ENCODE measurements at places on chromosomes 1 and 21.

- DNase-seq = no peak
Observed at GRCh38 chr1:226649780-226650179, 89.3 kb downstream of the ITPKB start.

GRCh38 chr1:200290010-200290685 is 119.7 kb downstream of the ZNF281 start:
- no peak for DNase-seq

DNA sequence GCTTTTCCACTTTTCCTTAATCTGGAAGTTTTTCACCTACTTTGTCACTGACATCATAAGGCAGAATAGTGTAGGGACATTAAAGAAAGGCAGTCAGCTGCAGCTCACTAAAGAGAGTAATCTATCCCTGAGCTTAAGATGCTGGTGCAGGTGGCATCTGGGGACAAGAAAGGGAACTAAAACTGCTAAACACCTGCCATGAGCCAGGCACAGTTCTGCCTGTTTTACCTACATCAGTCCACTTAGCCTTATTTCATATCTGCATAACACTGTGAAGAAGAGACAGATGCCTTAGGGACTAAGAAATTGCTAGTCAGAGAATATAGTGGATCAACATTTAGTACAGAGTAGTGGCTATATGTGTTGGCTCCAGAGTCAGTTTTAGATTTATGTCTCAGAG is 88.1 kb downstream of the GPATCH2 start:
- DNase-seq = no peak

DNA sequence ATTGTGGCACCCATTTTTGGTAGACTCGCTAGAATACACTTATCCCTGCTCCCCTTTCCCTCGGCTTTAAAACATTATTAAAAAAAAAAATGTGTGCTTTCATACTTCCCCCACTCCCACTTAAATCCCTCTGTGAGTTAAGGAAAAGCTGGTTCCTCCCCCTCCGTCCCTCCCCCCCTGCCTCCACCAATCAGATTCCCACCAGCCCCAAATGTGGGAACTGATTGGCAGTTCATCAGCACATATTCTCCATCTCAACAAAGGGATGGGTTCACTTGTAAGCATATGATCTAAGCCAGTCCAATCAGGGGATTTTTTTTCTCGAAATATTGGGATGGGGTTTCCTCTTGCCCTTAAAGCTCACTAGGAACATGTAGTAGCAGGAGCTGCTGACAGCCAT is 10.8 kb upstream of the FYB2 start:
- DNase-seq = no peak

- no peak for DNase-seq
Observed at GRCh38 chr1:199978408-199978940, 49.0 kb upstream of the NR5A2 start.

- no peak for DNase-seq
Observed at GRCh38 chr1:183909672-183910071, 104.8 kb downstream of the RGL1 start.

GRCh38 chr1:242743983-242744780 is 219.7 kb upstream of the PLD5 start:
- no peak for DNase-seq

DNA sequence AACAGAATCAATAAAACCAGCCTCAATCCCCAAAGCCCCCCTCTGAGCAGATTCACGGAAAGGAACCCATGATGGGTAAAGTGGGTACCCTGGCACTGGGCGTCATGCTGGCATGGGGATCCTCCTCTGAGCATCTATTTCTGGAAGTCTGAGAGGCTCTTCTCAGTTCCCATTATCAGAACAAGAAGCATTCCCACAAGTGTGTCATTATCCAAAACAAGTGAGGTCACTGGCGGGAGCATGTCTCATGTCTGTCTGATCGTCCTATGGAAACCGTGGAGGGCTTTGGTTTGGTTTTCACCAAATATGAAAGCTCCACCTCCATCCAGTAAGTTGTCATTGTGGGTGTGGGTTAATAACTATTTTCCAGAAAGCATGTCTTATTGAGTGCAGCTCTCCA is 70.7 kb downstream of the PGM1 start:
- no peak for DNase-seq

DNA sequence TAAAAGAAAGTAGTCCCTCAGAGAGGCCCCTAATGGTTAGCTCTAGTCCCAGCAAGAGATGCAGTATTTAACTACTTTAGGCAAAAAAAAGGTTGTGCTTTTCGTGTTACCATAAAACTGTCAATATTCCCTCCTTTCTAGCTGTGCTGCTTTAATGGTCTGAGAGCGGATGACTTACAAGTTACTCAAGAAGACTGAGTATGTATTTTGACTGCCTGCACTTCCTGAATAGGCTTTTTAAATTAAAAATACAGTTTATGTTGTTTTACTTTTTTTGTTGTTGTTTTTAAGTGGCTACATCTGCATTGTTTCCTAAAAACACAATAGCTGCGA is 152.2 kb downstream of the NFIA start:
- no peak for DNase-seq

DNA sequence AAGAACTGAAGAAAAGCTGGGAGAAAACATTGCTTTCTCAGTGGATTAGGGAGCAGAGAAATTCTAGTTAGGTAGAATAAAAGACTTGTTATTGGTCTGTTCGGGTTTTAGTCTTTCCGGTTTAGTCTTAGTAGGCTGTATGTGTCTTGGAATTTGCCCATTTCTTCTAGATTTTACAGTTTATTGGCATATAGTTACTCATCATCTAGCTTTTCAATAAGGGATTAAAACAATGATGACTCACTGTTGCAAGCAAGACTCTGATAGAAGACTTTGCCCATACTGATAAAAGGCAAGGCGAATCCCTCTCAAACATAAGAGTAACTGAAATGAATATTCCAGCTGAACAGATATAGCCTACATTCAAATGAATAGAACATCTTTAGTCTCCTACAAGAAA is 62.3 kb downstream of the GPR137B start:
- DNase-seq = no peak

GRCh38 chr1:199002661-199003060 is 363.8 kb downstream of the PTPRC start:
- no peak for DNase-seq

DNA sequence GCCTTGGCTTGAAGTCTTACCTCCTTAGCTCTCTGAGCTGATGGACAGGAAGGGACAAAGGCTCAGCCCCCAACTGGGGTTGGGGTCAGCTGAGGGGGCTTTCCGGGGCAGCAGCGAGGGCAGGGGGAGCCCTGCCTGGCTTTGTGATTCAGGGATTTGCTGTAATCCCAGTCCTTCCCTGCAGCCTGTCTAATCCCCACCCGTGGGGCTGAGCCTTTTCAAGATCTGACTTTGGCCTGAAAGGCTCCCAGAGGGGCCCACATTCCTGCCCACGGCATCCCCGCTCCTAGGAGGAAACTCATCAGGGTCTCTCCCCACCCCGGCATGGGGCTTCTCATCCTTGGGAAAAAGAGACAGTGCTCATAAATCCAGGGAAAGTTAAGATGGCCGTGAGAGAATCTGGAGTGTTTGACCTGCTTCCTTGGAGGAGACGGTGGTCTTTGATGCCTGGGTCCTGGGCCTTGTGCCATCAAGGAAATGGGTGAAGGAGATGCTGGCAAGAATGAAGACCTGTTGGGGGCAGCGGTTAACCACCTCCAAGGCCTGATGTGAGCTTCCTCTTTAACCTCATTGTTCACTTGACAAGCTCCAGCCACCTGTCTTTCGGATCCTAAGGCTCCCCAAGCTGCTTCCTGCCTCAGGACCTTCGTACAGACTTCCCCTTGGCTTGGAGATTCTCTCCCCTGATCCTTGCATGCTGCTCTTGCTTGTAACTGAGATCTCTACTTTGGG is 83.1 kb upstream of the WNT4 start:
- DNase-seq = no peak

DNA sequence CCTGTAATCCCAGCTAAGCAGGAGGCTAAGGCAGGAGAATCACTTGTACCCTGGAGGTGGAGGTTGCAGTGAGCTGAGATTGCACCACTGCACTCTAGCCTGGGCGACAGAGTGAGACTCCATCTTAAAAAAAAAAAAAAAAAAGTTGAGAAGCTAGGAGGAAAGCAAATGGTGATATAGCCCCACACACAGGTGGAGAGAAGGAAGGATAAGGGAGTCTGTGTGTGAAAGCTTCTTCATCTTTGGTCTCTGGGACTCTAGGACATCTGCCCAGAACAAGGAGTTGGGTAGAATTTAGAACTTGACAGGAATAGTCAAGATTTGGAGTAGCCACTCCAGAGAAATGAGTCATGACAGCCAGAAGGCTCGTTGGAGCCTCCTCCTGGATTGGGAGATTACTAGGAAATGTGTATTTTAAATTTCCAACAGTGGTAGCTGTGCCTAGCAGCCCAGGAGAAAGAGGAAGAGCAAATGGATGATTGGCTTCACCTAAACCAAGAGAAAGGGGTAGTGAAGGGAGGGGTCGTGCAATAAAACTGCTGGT is 19.9 kb downstream of the NPL start:
- DNase-seq = no peak

GRCh38 chr1:151860504-151861187 is 7.1 kb upstream of the THEM5 start:
- DNase-seq = no peak

DNA sequence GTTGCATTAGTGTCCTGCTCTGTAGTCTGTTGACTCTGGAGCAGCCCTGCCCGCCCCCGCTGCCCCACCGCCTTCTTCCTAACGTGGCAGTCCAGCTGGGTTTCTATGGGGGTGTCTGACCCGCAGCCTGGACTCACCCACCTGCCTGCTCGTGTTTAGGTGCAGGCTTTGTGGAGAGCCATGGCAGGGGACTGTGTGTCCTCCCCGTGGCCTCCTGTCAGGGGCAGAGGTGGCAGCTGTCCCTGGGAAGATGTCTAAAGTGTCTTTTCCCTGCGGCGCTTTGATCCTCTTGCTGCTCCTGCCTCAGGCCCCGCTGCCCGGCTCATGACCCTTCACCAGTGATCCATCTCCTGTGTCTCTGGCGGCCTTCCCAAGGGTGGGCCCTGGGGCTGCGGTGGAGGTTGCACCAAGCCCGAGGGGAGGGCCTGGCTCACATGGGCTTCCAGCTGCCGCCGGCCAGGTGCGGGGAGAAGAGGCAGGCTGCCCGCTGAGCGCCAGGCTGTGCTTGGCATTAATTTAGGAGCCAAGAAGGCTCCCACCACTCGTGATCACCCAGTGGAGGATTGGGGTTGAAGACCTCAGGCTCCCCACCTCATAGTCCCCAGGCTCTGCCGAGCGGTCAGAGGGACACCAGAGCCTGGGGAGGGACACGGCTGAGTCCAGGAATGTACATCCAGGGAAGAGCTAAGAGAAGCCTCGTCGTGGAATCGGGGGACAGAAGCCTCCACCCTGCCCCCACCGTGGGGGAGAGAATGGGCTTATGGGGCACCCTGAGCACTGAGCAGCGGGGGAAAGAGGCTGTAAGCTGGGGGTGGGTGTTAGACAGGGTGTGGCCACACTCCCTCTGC is 44.1 kb downstream of the COL18A1 start:
- no peak for DNase-seq

DNA sequence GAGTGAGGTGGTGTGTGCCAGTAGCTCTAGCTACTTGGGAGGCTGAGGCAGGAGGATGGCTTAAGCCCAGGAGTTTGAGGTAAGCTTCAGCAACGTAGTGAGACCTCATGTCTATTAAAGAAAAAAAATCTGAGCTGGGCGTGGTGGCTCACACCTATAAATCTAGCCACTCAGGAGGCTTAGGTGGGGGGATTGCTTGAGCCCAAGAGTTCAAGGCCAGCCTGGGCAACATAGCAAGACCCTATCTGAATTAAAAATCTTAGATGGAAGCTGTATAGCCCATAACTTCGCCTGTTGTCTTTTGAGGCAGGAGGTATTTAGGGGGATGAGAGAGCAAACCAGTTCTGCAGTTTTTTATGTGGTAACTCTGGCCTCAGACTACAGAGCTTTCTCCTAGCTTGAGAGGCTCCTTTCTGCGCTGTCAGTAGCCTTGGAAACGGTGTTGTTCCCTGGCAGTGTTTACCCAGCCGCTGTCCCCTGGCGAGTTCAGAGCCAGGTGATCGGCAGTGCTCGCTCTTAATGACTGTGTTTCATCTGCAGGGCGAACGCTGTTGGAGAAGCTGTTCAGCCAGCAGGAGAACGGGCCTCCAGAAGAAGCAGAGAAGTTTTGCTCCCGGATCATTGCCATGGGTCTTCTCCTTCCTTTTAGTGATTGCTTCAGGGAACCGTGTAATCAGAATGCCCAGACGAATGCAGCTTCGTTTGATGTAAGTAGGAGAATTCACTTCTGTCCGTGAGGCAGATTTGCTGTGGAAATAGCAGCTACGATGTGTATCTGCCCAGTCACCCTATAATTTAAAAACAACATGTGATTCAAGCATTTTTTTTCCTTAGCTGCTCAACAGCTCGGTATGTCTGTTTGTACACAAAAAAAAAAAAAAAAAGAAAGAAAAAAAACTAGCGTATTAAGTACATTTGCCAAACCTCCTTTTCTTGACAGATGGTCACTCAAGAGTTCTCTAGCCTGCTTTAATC is 31.2 kb downstream of the FMN2 start:
- DNase-seq = no peak

- DNase-seq = no peak
Observed at GRCh38 chr21:34129901-34130715, 56.7 kb downstream of the MRPS6 start.

DNA sequence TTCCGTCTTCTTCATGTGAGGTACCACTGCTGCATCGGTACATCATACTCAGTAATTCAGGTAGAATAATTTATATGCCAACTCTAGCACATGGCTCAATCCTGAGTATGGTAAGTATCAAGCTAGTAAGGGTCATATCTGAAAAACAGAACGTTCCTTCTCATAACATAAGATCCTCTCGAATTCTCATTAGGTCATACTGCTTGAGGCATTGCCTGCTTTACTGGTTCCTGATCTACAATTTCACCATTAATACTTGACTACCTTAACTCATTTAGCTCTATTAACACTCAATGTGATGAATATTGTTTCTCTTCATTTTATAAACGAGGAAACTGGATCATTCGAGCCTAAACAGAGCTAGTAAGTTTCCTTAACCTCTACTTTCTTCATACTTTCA is 871.6 kb downstream of the BRINP3 start:
- DNase-seq = no peak

- DNase-seq = no peak
Observed at GRCh38 chr1:91552091-91552490, 51.4 kb downstream of the CDC7 start.

DNA sequence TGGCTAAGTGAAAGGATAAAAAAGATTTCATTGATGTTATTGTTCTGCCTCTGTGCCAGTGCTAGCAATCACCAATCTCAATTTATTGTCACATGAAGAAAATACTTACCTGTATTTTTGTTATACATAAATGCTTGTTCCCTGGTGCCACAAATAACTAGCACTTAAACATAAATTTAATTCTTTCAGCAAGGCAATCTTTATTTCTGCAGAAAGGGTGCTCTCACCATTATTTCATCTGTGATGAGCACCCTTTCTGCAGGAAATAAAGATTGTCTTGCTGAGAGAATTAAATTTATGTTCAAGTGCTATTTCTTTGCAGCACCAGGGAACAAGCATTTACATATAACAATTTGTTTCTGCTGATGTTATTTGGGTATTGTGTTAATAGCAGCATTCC is 87.2 kb downstream of the DIRAS3 start:
- DNase-seq = no peak

- no peak for DNase-seq
Observed at GRCh38 chr21:43597052-43597451, 62.2 kb downstream of the HSF2BP start.
